ENCODE measurements at places on chromosomes 1 and 21.

DNA sequence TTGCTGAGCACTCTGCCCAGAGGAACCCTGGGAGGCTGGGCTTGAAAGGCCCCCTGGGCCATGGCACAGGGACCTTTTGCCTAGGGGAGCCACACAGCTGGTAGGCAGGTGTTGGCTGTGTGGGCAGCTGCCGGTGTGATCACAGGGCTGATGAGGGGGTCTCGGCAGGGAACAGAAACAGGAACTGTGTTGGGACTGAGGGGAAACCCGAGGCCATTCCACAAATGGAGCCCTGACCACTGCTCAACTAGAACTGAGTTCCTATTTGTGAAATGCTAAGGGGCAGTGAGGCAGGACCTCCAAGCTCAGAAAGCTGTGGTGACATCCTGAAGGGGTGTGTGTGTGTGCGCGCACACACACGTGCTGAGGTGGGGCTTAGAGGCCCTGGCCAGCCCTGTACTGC, 6.4 kb upstream of the THEM5 start:
- no peak for DNase-seq

- DNase-seq: no peak
Measured at GRCh38 chr21:35565204-35565611, 495.1 kb downstream of the SETD4 start.

- no peak for DNase-seq
Measured at GRCh38 chr1:212520299-212520698, 87.6 kb downstream of the NENF start.

- no peak for DNase-seq
Measured at GRCh38 chr1:25472471-25472870, 41.8 kb downstream of the MACO1 start.

DNA sequence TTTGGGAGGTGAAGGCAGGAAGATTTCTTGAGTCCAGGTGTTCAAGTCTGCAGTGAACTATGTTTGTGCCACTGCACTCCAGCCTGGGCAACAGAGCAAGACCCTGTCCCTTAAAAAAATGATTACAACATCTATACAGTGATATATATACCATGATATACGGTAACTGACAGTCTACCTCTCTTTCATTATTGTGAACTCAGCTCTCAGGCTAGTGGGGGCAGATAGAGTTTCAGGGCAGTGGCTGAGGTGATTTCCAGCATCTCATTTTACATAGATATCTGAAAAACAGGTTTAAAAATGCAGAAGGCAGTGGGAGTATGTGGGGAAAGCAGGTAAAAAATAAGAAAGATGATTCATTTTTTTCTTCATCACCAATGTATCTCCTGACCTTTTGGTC, 8.1 kb upstream of the NTNG1 start:
- no peak for DNase-seq

DNA sequence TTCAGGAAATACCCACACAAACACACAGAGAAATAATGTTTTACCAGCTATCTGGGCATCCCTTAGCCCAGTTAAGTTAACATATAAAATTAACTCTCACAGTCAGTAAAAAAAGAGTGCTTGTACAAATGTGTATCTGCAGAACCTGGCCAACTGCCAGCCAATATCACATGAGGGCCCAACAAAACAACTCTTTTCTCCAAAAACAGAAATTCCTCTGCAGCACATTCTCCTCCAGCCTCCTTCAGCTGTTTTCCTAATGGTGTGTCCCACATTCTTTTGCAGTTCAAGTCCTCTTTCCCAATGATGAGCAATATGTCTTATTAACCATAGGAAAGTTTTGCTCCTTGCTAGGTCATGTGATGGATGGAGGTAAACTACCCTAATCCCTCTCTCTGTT, 75.5 kb downstream of the LRRC7 start:
- DNase-seq: no peak

DNA sequence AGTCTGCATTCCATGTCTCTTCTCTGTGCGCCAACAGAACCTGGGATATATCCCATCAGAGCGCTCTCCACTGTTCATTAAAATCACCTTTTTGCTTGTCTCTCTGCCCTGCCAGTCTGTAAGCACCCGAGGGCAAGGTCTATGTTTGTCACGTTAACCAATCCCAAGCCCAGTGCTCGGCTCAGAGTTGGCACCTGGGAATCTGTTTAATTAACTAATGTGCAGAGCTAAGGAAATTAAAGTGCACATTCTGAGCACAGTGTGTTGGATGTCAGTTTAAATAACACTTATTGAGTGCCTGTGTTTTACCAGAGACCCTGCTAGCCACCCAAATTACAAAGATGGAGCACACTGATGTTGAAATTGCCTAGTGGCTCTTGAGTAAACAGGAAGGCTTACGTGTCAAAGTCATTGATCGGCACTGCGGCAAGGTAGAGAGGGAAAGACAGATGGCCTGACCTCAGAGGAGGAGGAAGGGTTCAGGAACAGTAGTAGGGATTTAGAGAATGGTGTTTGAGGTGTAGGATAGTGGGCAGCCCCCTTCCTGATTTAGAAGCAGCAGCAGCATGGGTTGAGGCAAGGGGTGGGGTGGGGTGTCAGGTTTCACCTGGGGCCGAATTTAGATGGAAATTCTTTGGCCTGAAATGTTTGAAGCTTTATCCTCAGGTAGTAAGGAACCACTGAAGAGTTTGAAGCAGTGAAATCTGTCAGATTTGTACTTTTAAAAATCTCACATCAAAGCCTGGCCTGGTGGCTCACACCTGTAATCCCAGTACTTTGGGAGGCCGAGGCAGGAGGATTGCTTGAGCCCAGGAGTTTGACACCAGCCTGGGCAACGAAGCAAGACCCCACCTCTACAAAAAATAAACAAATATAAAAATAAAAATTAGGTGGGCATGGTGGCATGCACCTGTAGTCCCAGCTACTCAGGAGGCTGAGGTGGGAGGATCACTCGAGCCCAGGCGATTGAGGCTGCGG, 7.7 kb downstream of the ARMH1 start:
- no peak for DNase-seq

DNA sequence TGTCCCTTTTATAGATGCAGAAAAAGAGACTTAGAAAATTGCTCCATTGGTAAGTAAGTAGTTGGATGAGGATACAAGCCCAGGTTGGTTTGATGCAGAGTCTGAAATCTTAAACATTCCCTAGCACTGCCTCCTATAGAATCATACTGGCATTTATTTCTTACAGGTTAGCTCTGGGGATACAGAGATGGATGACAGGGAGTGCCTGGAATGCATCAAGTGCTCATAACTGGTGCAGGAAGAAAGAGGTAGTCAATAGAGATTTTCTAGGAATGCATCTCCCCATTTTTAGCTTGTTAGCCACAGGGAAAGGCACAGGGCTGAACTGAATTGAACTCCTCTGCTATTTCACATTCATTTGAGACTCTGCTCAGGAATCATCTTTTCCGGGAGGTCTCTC, 269.0 kb upstream of the USP24 start:
- DNase-seq: no peak

DNA sequence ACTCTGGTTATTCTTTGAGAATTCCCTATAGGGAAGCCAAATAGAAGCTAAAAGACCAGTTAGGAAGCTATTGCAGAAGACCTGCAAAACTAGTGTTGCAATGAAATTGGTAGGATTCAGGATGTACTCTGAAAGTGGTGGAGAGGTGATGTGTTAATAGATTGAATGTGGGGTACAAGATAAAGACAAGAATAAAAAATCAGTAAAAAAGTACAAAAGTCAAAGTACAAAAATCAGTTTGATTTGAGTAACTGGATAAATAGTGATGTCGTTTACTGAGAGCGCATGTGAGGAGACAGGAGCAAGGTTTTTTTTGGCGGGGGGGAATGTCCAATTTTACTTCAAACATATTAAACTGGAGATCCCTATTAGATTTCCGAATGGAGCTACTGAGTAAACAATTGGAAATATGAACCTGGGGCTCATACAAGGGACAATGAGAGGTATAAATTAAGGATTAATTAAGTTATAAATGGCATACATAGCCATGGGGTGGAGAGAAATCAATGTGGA, 2.5 kb upstream of the DCAF8 start:
- DNase-seq: no peak

Measured in hippocampal formation (tissue), 2 donors.